ENCODE measurements at places on chromosomes 7 and 10. TPM values are rescaled to one million over a fixed set of nuclear protein-coding genes. Genes with fewer than 3 reads are reported as not detected.

The NME8 gene
- not detected for total RNA-seq

The CYP2C18 gene
- total RNA-seq, result 0.06 TPM

The EPHB6 gene
- total RNA-seq, result 0.80 TPM

The MOGAT3 gene
- not detected for total RNA-seq

The PON3 gene
- 39.3 TPM for total RNA-seq

The IPMK gene
- 4.4 TPM for total RNA-seq

The STEAP1 gene
- total RNA-seq, result 16.9 TPM

The SYT15 gene
- 3.0 TPM for total RNA-seq

The ARHGEF5 gene
- 3.0 TPM for total RNA-seq

The GNAI1 gene
- 28.9 TPM for total RNA-seq

Measured in A549 treated with AZD2906 at 1 μM for 4 hours (cell line).